Naive thymus-derived CD8-positive, alpha-beta T cell (primary cell): ENCODE measurements at places on chromosomes 7 and 10. TPM values are rescaled to one million over a fixed set of nuclear protein-coding genes. Genes with fewer than 3 reads are reported as not detected.

DNA sequence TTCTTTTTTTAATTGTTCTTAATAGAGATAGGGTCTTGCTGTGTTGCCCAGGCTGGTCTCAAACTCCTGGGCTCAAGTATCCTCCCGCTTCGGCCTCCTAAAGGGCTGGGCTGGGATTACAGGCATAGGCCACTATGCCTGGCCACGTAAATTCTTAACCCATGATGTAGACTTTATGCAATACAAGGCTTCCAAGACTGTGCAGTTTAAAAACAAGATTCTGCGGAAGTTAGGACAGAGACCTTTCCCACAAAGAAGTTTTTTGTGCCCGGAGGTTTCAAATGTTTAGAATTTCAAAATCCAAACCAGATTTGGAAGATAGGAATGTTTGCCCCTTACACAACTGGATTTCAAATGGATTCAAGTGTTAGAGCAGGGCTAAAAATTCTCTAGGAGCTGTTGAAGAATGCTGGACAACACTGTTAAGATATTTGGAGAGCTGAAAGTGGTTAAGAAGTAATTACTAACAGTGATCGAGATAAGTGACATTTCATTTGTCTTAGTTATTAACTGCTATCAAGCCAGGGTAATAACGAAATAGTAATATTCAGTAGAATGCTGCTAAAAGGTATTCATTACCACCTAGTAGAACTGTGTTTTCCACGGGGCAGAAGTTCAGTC is 7.4 kb downstream of the APBB1IP start:
- no peak for DNase-seq

DNA sequence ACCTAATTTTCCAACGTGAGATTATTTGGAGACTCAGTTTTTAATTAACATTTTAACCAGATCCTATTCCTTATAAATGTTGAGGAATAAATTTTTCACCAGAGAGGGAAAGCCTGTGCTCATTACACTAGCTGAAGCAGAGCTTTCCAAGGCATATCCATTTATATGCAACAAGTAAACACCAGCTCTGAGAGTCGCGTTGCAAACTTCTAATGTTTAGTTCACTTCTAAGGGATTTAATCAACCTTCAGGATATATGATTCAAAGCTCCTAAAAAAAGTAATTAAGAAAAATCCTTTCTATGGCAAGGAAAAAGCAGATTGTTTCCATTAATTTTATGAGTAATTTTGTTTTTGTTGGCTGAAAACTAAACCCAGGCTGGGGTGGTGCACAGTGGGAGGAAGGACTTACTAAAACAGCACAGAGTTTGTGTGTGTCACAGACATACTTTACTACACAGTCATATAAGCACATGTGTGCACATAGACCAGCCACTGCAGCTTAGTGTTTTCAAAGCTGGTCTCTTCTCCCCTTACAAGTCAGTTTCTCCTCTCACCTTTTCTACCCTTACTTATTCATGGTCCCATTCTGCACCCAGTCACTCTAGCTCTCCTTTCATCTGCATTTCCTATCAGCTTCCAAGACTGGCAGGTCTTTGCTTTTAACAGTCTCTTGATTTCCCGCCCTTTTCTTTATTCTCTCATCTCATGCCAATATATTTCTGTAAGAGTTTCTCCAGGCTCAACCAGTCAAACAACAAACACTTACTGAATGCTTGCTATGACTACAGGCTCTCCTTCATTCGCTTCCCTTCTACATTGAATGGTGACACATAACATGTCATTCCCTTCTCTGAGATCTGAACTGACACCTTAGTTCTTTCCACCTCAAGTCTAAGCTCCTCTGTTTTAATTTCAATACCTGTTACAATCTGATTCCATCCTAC is 81.1 kb upstream of the FZD1 start:
- no peak for DNase-seq

AKR1C1 gene
- polyA plus RNA-seq, result not detected

DNA sequence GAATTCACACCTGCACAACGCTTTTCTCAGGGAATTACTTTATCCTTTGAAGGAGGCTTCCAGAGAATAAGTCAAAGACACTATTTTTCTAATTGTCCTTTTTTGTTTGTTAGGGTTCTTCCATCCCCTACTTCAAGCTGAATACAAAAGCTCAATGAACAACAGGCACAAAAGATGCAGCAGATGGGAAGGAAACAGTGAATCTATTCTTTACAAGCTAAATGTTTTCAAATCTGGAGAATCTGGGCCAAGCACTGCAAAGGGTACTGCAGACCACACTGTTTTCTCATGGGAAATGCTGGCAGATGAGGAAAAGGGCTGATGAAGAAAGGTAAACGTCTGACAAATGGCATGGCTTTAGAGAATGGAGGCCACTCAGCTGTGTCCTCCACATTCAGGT is 18.5 kb downstream of the LIPA start:
- DNase-seq, result no peak

NAT16 gene
- polyA plus RNA-seq, result not detected

PDK4 gene
- polyA plus RNA-seq, result not detected

HTR7 gene
- not detected for polyA plus RNA-seq

SSC4D gene
- polyA plus RNA-seq, result 0.85 TPM

ABCB1 gene
- 31.7 TPM for polyA plus RNA-seq

CACNA2D1 gene
- polyA plus RNA-seq, result not detected

- DNase-seq, result no peak
Observed at GRCh38 chr7:94394437-94395140, at the start of gene COL1A2. Gene COL1A2, plus strand, starts transcription at chr7:94394895. Its CDS starts 137 bp downstream, at chr7:94395032.

DNA sequence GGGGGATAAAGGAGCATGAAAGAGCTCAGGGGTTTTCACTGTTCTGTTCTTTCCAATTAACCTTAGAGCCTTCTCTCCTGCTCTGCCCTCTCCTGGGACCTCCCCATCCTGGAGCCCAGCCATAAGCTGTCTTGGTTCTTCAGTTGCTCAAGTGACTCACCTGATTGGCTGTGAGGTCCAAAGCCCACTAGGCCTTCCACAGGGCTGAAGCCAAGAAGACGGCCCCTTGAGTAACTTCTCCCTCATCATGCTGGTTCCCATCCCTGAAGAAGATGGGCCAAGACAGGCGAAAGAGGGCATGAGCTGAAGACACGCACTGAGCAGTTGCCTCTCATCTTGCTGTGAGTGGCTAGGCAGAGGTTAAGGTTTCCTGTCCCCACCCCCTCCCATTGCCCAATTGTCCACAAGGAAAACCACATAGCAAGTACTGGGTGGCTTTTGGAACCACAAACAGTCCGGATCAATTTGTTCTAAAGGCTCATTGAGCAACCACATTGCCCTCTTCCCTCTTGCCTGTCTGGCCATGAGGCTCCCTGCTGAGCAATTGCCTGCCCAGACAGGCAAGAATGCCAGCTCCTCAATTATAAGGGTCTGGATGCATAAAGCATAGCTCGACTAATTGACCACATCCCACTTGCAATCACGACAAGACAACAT is 43.9 kb upstream of the GPAM start:
- no peak for DNase-seq

NUTM2B gene
- polyA plus RNA-seq, result not detected

DNA sequence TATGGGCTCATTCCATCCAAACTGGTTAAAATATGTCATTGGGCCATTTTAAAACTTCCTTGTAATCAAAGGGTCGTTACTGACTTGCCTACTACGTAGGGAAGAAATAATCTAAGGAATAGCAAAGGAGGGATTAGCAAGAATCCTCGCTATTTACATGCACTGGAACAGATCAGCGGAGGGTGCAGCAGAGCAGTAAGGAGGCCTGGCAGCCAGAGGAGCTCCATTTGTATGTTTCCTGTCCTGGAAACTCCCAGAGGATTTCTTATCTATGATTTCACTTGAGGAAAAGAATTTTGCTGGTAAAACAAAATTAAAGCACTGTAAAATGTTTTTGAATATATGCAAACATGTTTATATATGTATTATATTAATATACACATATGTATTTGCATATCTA is 107.3 kb downstream of the TPK1 start:
- DNase-seq, result no peak

DNA sequence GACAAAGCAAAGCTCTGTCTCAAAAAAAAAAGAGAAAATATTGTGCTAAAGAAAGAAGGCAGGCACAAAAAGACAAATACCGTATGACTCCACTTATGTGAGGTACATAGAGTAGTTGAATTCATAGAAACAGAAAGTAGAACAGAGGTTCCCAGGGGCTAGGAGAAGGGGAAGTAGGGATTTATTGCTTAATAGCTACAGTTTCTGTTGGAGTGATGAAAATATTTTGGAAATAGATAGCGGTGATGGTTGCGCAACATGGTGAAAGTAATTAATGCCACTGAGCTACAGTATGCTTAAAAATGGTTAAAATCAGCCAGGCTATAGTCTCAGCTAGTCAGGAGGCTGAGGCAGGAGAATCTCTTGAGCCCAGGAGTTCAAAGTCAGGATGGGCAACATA is 18.5 kb upstream of the NPFFR1 start:
- no peak for DNase-seq

DNA sequence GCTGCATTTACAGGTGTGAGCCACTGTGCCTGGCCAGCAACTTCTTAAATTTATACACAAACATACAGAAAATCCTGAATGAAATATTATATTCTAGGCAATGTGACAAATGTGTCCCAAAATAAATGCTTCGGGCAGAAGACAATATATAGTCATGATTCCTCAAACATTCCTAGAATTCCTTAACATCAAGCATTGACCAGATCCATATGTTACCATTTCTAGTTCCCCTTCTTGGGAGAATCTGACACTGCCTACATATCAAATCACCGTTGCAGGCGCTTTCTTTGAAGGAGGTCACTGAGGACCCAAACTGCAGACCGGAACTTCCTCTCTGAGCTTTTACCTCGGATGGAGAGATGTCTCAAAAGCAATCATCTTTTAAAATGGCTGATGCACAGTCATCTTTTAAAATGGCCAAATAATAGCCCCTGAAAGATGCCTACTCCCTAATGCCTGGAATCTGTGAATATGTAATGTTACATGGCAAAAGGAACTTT is 323.5 kb downstream of the PHF14 start:
- DNase-seq, result no peak

DNA sequence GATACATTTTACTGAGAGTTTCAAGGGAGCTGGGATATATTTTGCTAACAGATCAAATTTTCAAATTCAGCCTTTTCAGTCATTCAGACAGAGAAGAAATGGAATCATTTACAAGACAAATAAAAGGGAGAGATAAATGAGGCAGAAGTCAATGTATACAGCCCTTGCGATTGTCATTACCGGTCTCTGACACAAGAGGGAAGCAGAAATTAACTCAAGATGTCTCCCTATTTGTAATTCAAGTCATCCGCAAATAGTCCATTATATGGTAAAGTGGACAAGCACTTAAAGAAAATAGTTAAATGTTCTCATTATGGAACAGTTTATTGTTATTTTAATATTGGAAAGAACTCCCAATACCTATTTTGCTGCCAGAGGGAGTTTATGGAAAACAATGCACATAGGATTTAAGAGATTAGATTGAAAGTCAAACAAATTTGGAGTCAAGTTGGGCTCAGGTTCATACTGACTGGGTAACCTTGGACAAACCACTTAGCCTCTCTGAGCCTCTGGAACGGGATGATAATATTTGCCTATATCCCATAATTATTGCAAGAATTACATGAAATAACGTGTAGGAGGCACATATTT is 89.3 kb upstream of the PRKCQ start:
- no peak for DNase-seq

CYP2W1 gene
- polyA plus RNA-seq, result not detected

ASB10 gene
- not detected for polyA plus RNA-seq

NDUFA5 gene
- 65.0 TPM for polyA plus RNA-seq

DNA sequence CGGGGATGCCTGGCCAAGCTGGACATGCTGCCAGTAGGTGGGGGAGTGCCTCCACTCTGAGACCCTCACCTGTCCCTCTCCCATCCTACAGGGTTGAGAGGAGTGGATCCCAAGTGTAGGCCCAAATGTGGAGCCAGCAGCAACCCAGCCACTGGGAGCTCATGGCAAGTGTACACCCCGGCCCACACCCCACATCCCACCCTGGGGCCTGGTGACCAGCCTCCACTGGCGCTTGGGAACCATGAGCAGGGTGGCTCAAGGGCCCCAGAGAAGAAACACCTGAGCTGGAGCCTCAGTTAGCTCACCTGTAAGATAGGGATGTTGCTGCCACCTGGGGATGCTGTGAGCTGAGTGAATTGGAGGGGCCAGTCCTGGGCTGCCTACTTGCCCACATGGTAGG is 10.4 kb upstream of the RET start:
- DNase-seq, result no peak

GRCh38 chr10:119620241-119621077 is 23.7 kb upstream of the TIAL1 start:
- DNase-seq, result no peak

SRI gene
- 254 TPM for polyA plus RNA-seq

GRCh38 chr7:41886262-41886900 is 183.5 kb upstream of the INHBA start:
- no peak for DNase-seq

DNA sequence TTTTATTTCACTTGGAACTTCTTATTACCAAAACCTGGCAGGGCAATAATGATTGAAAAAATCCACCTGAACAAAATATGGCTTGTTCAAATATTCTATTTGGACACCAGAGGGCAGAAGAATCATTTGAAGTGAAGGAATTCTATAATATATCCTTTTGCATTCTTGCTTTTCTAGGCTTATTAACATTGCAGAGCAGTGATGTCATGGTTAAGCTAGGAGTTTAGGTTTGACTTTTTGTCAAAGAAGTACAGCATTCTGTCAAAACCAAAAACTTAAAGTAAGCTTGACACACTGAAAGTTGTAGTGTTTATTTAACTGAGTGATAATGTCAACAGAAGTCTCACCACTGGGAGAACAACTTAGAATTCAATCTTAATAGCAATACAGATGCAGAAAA is 156.0 kb downstream of the SEMA3D start:
- no peak for DNase-seq

DNA sequence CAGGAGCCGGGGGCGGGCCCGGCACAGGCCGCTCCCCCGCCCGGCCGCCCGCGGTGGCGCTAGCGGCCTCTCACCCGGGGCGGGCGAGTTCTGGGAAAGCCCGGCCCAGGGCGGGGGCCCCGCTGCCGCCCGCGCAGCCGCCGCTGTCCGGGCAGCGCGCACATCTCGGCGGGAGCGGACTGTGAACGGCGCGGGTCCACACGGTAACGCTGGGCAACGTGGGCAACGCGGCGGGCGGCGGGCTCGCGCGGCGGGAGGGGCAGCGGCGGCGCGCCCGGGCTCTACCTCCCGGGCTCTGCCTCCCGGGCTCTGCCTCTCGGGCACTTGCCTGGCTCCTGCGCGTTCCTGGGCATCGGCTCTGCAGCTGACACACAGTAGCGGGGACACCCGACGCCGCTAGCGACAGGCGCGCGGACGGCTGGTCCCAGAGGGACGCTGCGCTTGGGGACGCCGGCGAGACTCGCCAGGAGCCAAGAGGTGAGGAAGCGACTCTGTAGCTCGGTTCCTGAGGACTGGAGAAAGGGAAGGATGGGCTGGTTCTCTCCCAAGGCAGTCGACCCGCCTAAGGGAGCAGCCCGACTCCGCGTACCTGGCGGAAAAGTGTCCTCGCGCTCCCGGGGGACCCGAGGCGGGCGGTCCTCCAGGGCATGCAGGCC is at the start of gene PLCE1:
TSS of gene PLCE1 (plus strand) at position 150 of the 656 bp plus-strand sequence. CDS start 37,116 bp downstream, outside the sequence.
- no peak for DNase-seq

GRCh38 chr10:44908066-44908749 is 2.9 kb upstream of the TMEM72 start:
- no peak for DNase-seq

DNA sequence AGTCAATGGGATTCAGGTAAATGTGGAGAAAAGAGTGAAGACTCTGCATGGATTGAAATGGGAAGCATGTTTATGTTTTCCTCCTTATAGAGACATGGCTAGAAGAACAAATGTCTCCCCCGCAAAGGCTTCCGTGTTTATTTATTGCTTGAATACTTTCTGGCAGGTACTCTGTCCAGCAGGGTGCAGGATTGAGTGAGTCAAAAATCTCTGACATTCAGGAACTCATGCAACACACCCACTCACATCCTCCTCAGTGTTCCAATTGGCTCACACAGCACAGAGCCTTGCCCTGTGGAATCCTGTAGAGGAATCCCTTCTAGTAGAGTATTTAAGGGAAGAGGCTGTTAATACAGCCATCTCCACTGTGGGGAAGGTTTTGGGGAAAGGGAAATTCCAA is 290.3 kb upstream of the VWC2 start:
- DNase-seq, result no peak
